NCI-H1417 (cell line): ENCODE measurements at places on chromosomes 12 and 14.
A peak's percentile ranks its signal among the peaks of the same experiment; 100 is the strongest.

- DNase-seq = no peak
These were observed 3.0 kb downstream of the SIX1 start for GRCh38 chr14:60646226-60646818.

- DNase-seq = peak; percentile 49
These were observed 56.3 kb downstream of the FGD4 start for GRCh38 chr12:32455607-32456071.

DNA sequence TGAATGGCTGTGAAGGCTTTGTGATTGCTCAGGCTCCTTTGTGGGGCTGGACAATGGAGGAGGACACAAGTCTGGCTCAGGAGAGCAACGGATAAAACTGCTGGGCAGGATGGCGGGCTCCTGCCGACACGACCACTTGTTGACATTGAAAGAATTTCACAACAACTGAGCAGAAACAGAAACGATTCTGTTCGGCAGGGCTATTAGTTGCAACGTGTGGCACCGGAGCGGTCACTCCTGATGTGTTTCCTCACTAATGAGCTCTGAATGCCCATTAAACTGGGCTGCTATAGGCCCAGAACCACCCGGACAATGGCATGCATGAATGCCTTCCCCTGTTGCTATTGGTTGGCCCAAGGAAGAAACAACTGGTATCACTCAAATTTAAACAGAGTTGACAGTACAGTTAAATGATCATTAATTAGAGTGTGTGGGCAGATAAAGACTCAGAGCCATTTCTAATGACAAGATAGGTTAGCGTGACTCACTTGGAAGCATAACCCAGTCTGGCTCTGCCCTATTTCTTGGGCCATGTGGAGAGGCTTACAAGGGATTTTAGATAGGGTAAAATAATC, 142.9 kb downstream of the ASCL1 start:
- DNase-seq = no peak

DNA sequence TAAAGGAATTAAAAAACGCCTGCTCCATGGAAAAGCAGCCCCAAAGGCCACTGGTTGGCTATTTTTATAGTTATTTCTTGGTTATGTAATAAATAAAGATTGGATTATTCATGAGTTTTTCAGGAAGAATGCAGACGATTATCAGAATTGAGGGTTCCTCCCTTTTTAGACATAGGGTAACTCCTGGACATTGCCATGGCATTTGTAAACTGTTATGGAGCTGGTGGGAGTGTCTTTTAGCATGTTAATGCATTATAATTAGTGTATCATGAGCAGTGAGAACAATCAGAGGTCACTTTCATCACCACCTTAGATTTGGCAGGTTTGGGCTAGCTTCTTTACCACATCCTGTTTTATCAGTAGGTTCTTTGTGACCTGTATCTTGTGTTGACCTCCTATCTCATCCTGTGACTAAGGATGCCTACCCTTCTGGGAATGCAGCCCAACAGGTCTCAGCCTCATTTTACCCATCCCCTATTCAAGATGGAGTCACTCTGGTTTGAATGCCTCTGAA, 728.7 kb downstream of the GALC start:
- no peak for DNase-seq

DNA sequence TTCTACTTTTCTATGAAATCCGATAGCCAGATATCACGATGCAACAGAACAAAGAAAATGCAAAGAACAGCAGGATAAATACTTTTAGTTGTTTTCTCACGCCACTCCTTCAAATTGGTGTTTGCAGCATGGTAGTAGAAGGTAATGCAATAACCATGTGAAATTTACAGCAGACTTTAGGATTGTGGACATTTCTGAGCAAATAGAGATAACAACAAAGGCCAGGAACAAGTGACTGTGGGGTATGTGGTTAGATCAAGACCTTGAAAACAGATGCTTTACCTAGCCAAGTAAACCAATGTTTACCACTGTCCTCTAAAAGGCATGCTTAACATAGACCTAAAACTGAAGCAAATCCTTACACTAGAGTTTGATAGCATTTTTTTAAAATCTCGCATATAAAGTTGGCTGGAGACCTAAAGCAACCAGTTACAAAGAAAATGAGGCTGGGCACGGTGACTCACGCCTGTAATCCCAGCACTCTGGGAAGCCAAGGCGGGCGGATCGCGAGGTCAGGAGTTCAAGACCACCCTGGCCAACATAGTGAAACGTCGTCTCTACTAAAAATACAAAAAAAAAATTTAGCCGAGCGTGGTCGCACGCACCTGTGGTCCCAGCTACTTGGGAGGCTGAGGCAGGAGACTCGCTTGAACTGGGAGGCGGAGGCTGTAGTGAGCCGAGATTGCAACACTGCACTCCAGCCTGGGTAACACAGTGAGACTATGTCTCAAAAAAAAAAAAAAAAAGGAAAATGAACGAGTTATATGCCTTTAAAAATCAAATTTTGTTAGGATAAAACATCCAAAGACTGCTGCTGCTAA, 123.2 kb upstream of the FOXN3 start:
- DNase-seq = no peak

GRCh38 chr12:101181776-101182175, 28.3 kb downstream of the SLC5A8 start:
- no peak for DNase-seq

DNA sequence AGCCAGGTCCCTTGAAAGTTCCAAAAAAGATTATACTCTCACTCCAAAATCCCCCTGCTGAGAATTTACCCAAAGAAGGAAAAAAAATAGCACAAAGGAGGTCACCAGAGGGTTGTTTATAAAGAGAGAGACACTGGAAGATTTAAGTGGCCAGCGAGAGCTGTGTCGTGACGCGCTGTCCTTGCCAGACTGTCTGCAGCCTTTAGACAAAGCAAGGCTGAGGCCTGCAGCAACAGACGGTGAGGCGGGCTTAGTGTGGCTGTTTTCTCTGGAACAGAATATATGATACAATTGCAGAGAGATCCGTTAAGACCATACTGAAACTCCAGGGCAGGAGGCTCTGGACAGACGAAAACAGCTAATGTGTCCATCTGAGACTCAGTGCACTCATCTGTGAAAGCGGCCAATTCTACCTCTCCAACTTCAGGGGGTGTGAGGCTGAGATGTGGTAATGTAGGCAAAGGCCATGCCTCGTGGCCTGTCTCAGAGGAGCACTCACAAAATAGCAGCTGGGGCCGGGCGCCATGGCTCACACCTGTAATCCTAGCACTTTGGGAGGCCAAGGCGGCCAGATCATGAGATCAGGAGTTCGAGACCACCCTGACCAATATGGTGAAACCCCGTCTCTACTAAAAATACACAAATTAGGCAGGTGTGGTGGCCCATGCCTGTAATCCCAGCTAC, 36.2 kb downstream of the ANAPC7 start:
- no peak for DNase-seq

GRCh38 chr12:90945070-90945649, 9.8 kb downstream of the CCER1 start:
- peak; percentile 51 for DNase-seq

DNA sequence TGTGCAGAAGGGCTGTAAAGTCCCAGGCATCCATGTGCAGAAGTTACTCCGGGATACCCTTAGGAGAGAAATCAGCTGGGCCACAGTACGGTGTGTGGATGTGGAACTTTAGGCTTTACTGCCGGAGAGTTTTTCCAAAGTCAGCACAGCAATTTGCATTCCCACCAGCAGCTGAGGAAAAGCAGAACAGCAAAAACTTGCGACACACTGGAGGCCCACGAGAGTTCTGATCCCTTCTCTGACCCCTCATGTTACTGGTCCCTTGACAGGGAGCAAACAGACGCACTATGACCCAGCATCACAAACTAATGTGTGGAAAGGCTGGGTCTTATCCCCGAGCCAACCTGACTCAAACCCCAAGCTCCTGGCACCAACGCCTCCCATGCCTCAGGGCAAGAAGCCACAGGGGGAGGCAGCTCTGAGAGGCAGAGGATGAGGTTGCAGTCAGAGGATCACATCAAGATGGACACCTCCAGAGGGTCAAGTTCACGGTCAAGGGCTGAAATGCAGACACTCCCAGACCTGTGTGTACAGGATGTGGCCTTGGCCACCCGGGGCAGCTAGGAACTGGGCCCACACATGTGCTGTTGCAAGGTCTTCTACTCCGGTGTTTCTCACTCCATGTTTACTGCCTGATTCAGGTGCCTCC, 38.6 kb downstream of the CCDC88C start:
- DNase-seq = no peak
